ENCODE measurements at places on chromosomes 1 and 21.

DNA sequence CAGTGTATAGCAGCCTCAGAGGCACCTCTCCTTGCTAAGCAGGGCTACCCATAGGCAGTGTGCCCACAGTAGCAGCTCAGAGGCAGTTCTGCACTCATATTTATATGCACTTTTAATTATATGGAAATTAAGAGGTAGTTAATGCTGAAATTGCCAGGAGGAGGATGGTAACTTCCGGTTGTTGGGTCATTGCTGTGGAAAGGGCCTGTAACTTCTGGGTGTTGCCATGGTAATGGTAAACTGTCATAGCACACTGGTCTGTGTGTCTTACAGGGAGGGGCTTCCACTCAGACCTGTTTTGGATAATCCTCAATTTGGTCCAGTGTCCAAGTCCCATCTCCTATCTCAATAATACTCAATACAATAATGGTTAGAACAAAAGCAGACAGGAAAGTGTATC, 7.6 kb downstream of the CFH start:
- no peak for DNase-seq

GRCh38 chr1:19704247-19705113, 39.8 kb downstream of the HTR6 start:
- peak; percentile 35 for DNase-seq

DNA sequence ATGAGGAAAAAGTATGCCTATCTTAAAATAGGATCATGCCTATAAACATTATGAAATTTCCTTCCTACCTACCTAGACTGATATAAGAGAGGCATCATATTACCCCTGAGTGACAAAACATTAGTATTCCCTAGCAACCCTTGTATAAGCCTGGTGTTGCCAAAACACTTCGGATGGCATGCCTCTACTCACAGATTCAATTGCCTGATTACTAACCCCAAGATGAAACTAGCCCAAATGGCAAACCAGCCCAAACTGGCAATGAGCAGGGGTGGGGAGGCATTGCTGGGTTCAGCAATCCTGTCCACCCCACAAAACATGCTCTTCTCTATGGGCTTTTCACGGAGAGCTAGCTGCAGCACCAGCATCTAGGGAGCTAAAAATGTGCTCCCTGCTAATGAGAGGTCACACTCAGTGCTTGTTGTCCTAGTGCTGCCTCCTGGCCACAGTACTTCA, 13.9 kb downstream of the PALMD start:
- DNase-seq, result no peak

DNA sequence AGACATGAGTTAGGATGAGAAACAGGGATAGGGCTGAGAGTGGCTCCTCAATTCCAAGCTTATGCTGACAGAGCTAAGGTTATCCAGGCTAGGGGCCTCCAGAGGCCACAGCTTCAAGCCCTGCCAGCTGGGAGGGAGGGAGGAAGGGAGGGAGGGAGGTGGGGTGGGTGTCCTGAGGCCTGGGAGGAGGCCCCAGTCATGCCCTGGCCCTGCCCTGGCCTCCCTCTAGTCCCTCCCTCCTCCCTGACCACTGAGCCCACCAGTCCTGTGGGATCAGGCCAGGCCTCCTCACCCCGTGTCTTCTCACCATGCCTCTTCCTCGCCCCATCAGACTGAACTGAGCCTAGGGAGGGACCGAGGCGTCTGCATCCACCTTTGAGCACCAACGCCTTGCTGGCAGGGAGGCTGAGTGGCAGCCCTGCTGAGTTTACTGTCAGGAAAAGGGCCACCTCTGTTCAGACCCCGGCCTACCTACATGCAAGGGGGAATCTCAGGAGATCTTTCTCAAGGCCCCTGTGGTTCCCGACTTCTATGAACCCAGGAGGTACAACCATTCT, 116.1 kb downstream of the NPHP4 start:
- no peak for DNase-seq
